CD4-positive, alpha-beta T cell treated with Interferon alpha-2 for 1 hour (primary cell): ENCODE measurements at places on chromosomes 6 and 20.

DNA sequence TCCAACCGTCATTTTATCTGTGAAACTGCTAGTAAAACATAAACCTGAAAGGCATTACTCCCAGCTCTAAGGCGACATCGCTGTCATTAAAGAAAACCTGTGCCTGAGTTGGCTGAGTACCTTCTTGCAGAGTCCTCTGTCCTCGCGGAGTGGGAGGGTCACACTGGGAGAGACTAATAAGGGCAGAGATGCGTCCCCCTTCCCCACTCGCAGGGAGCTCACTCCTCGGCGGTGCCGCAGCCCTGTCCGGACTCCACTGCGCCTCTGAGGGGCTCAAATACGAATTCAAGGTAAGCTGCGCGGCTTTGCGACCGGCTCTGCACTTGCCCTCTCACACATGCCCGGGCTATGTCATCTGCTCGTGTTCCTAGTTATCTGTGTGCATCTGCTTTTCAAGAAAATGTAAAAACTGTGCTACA lies at the start of gene COL19A1:
Gene COL19A1, plus strand, starts transcription at position 206 of the 419 bp plus-strand sequence. CDS start 13,012 bp downstream, outside the sequence.
- DNase-seq: peak; percentile 44

DNA sequence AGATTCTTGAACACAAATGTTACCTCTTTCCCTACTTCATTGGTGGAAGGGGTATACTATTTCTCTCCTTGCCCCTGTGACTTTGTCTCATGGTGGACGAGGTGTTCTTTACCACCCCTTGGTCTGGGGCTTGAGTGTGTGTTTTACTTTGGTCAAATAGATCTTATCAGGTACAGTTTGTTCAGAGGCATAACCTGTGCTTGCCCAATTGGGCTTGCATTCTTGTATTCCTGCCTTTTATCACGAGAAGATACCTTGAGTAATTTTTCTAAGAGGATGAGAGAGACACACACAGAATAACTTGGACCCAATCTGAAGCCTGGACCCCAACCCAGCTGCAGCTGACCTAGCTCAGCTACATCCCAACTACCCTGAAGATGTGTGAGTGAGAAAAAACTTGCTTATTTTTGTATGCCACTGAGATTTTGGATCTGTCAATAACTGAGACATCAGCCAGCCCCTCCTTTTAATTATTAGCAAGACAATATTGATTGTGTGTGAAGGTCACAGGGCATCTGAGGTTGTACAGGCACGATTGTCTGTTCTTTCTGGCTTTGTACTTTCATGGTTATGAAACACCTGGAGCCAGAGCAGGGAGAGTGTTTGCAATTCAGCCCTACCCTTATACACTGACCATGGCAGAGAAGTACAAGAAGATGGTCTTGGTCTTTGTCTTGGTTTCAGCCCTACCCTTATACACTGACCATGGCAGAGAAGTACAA lies 204.7 kb upstream of the SLC35B3 start:
- DNase-seq: no peak

DNA sequence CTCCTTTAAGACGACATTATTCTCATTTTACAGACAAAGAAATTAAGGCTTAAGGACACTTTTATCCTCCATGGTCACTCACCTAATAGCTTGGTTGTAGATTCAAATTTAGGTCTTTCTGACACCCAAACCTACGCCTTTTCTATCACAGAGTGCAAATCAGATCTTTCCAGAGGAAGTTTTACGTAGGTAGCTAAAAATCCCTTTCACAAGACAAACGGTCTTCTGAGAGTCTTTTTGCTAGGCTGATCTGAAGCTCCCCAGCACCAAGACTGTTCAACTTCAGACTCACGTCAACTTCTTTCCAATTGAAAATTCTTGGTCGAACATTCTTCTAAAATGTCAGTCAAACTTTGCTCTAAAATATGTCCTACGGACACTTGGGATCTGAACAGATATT lies 46.5 kb downstream of the BLOC1S5 start:
- DNase-seq: no peak

DNA sequence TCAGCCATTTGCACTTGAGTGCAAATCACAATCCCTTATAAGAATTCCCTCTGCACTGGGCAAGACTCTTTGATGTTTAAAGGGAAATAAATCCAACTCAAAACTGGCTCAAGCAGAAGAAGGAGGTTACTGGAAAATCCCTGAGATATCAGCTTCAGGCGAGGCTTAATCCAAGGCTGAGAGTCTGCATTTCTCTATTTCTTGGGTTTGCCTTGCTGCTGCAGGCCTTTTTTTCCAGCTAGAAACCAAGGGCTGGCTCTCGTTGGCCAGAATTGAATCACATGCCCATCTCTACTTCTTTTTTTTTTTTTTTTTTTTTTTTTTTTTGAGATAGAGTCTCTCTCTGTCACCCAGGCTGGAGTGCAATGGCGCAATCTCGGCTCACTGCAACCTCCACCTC lies 11.7 kb downstream of the HCK start:
- peak; percentile 41 for DNase-seq

GRCh38 chr6:43445576-43445975 lies 9.8 kb downstream of the DLK2 start:
- no peak for DNase-seq

DNA sequence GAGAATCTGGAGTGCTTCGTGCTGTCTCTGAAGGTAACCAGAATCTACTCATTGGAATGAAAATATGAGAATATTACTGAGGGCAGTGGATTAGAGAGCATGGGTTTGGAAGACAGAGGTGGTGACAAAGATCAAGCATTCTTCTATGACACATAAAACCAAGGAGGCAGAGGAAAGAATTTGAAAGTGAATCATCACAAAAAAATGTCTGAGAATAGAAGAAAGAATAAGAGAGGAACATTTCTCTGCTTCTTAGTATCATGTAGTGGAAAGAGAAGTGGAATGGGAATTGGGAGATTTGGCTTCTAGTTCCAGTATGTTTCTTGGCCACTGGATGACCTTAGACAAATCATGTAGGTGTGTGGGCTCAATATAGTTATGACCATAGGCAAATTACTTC lies 474.0 kb downstream of the TFAP2B start:
- no peak for DNase-seq

GRCh38 chr6:78910591-78911171 lies 43.3 kb downstream of the IRAK1BP1 start:
- no peak for DNase-seq

DNA sequence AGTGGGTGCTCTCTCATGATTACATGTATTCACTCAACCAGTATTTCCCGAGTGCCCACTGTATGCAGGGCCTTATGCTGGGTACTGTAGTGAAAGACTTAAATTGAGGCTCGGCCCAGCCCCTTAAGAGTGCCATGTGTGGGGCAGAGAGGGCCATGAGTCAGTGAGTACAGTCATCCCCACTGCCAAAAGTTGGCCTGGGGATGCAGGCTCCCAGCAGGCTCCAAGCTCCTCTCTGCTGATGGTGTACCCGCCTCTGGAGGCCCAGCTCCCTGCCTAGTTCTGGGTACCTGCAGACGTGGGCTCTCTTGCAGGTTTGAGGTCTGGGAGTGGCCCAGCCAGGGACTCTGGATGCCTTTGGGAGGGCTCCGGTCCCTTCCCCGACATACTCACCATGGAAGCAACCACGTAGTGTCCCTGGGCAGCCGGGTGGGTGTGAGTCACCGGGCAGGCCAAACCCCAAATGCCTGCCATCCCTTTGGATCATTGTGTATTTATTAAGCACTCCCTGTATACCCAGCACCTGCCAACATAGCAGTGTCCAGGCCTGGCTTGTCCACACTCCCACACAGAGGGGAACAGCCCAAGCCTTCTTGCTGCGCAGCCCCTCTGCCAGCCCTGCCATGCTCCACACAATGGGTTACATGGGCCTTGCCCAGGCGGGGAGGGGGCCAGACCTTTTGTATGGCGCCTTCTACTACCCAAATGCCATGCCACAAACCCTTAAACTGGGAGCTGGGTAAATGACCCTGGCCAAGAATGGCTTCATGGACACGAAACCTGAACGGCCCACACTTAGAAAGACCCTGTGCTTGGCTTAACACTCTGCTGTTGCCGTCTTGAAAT lies 153.6 kb downstream of the VEGFA start:
- no peak for DNase-seq

- DNase-seq: no peak
Observed at GRCh38 chr6:158409451-158409850, 97.2 kb downstream of the TULP4 start.

DNA sequence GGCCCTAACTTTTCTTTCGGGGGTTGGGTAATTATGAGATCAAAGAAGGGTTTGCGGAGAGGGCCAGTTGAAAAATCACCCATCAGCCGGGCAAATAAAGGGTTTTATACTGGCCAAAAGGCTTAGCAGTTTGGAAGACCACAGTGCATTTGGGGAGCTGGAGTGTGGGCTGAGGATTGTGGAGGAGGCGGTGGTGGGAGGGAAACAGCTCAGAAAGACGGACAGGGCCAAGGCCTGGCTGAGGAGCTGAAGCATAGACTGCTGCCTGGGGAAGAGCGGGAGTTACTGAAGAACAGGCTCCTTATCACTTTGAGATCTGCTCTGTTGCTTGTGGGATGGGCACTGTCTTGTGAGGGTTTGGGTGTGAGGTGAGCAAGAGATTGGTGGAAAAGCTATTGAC lies 144.2 kb downstream of the CARMIL1 start:
- no peak for DNase-seq

DNA sequence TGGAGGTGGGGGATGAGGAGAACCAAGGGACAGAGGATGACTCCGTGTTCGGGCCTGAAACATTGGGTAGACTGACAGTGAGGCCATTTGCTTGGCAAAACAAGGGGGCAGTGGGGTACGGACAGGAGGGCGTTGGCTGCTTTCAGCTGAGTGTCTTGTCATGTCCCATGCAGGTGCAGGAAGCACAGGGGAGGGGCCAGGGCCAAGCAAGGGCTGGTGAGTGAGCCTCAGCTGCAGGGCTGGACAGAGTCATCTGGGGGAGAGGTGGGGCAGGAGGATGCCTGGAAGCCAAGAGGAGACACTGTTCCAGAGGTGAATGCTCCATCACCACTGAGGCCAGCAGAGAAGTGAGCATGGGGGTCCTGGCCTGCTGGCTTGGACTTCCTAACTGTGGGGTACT lies 78.4 kb downstream of the ERMARD start:
- no peak for DNase-seq

DNA sequence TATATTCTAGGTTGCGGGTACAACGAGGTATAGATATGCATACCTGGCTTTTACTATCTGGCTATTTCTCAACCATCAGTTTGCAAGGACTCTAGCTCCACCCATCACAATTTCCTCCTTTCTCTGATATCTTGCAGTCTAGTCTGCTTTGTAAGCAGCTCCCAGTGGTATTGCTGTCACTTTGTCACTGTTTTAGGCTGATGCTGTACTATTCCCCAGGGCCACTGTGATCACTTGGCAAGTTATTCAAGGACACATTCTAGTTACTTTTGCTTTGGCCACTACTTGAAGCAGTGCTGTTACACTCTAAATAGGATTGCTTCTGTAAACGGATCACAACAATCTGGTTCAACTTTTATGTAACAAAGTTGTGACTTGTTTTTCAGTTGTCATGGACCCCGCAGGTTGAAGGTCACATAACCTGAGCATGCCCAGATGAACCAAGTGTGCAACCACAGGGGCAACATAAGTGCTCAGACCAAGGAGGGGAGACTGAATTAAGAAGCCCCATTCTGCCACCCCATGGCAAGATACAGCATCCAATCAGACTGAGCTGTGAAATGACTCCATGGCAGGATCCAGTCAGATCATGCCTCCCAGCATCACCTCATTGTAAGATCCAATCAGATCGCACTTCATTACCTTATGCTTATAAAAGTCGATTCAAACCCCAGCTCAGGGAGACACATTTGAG lies 588.4 kb upstream of the CITED2 start:
- no peak for DNase-seq

DNA sequence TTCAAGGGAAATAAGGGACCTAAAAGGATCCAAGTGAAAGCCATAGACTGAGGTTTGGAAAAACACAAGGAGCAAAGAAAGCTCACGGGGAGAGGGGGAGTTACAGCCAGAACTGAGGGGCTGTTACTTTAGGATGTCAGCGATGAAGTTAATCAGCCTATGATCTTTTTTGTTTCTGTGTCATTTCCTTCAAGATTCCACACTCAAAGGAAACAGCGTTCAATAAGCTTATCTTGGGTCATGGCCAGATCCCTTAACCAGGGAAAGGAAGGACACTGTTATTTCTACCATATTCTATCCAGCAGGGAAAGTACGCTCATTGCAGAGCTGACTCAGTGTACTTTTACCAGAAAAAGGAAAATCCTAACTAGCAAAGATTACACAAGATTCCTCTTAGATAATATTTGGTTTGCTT lies 132.8 kb downstream of the PFDN4 start:
- no peak for DNase-seq

GRCh38 chr6:41684311-41685180 lies 46.3 kb downstream of the MDFI start:
- no peak for DNase-seq

- no peak for DNase-seq
Observed at GRCh38 chr20:40766790-40767614, 78.0 kb upstream of the MAFB start.

GRCh38 chr20:58880441-58880840 lies 27.9 kb downstream of the GNAS start:
- DNase-seq: no peak

- no peak for DNase-seq
Observed at GRCh38 chr6:162821102-162821501, 93.3 kb downstream of the PACRG start.

GRCh38 chr6:40504274-40504673 lies 82.9 kb downstream of the LRFN2 start:
- DNase-seq: no peak

GRCh38 chr20:50186151-50186885 lies 4.3 kb upstream of the CEBPB start:
- peak; percentile 82 for DNase-seq

GRCh38 chr20:39756828-39757227 lies 794.7 kb downstream of the DHX35 start:
- DNase-seq: no peak

DNA sequence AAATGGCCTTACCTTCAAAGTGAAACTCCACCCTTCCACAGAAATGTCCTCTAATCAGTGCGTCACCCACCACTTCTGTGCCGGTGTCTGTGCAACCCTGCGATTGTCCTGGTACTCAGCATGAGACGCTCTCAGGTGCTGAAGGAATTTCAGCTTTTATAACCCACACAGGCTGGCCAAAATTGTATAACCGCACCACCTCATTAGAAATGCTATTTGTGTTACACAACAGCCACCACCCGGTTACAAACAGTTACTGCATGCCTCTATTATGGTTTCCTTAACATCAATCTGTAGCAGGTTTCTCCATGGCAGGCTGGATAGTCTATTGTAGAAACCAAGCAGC lies 51.5 kb downstream of the SLC23A2 start:
- peak; percentile 22 for DNase-seq

GRCh38 chr20:61331543-61331942 lies 79.5 kb downstream of the CDH4 start:
- no peak for DNase-seq

- DNase-seq: no peak
Observed at GRCh38 chr20:41175727-41176330, 38.5 kb downstream of the PLCG1 start.

DNA sequence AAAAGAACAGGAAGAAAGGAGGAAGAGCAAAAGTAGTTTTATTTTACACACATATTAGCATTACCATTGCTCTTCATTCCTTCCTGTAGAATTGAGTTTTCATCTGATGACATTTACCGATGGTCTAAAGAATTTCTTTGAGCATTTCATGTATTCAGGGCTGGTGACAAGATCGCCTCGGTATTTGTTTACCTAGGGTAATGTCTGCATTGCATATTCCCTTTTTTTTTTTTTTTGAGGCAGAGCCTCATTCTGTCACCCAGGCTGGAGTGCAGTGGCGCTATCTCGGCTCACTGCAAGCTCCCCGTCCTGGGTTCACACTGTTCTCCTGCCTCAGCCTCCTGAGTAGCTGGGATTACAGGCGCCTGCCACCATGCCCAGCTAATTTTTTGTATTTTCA lies 19.3 kb downstream of the RAB22A start:
- DNase-seq: no peak
